ENCODE measurements at places on chromosomes 12 and 14.

GRCh38 chr14:31541702-31542101 lies 19.5 kb upstream of the NUBPL start:
- DNase-seq, result no peak

- no peak for DNase-seq
These were observed 181.3 kb upstream of the FKBP4 start for GRCh38 chr12:2613326-2614073.

GRCh38 chr14:70709726-70710382 lies 68.1 kb downstream of the TTC9 start:
- no peak for DNase-seq

DNA sequence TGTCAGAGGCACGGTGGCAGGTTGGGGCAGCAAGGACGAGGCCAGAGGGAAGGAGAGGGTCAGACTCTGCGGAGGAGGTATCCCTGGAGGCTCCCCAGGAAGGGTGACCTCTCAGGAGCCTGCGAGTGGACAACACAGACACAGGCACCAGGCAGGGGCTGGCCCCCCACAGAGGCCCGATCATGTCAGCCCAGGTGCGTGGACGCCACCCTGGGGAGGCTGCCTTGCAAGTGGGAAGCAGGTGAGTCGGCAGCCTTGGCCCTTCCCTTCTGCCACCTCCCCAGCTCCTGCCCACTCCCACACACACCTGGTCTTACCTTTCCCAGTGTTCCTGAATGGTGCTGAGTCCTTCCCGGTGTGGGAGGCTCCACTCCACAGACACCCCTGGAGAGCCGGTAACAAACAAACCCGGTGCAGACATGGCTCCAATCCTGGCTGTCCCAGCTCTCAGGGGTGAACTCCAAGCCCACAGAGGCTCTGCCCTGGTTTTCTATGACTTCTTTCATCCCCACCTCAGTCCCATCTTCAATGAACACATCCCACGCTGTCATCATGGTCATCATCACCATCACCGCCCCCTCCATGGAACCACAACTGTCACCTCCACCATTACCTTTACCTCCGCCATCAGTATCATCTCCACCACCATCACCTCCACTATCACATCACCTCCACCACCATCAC lies 5.2 kb downstream of the ZBTB42 start:
- DNase-seq, result no peak

DNA sequence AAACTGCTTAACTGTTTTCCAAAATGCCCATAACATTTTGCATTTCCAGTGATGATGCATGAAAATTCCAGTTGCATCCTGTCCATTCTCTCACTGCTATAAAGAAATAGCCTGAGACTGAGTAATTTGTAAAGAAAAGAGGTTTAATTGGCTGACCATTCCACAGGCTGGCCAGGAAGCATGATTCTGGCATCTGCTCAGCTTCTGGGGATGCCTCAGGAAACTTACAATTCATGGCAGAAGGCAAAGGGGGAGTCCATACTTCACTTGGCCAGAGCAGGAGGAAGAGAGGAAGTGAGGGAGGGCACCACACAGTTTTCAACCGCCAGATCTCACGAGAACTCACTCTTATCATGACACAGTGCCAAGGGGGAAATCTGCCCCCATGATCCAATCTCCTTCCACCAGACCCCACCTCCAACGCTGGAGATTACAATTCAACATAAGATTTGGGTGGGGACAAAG lies 18.2 kb upstream of the CLEC2D start:
- DNase-seq, result no peak

- no peak for DNase-seq
These were observed 6.5 kb downstream of the KCNK10 start for GRCh38 chr14:88316521-88316920.

GRCh38 chr12:42673535-42673934 lies 84.0 kb upstream of the PRICKLE1 start:
- no peak for DNase-seq

- no peak for DNase-seq
These were observed 921 bp downstream of the RAD51B start for GRCh38 chr14:67820428-67820971.

- no peak for DNase-seq
These were observed 24.5 kb downstream of the ZNF891 start for GRCh38 chr12:133105620-133106019.

GRCh38 chr14:87018294-87018693 lies 974.7 kb downstream of the GALC start:
- DNase-seq, result no peak

DNA sequence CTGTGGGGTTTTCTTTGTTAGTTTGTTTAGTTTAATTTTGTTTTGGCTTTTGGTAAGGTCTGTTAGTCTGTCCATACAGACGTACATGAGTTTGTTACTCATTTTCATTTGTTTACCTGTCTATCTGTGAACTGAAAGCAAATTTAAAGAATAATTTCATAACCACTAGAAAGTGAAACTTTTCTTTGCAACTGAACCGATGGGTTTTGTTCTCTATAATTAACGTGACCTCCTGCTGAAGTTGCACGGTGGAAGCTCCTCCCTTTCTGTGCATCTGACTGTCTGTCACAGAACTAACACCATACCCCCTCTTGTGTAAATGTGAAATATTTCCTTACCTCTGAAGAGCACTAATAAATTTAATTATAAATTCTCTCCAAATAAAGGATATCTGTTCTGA lies 595.5 kb downstream of the GALC start:
- DNase-seq, result no peak

Measured in renal cortex interstitium (tissue), 15 donors.